ENCODE measurements at places on chromosomes 1 and 21.

GRCh38 chr1:39434797-39435395 is 56.5 kb upstream of the BMP8A start:
- DNase-seq, result no peak

DNA sequence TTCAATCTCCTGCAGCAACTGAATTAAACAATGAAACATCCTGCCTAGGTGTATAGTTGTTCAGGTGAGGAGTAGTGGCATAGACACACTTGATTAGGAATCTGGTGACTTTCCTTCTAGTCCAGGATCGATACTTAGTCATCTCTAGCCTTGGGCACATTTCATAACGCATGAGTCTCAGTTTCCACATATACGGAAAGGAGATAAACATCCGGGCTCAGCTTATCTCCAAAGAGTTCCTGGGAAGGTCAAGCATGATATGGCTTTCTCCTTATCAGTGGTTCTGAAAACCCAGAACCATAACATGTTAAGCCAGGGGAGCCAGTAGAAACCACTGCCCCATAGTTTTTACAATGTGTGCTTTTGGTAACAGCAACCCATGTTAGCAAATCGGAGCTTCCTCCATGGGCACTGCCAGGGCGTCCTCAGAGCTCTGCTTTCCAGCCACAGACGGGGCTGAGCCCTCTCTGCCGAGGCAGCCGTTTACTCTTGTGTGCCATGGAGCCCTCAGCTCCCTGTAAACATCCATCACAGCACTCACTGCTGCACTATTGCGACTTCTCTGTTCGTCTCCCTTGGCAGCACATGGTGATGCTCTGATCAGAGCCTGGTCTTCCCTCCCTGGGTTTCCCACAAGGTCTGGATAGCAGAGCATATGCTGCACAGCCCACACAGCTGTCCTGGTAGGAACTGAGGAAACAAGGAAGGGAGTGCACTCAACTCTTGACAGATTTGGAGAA is 34.6 kb downstream of the RUNX1 start:
- DNase-seq, result no peak

- no peak for DNase-seq
These were observed 142.0 kb downstream of the MAST2 start for GRCh38 chr1:45945426-45945825.

DNA sequence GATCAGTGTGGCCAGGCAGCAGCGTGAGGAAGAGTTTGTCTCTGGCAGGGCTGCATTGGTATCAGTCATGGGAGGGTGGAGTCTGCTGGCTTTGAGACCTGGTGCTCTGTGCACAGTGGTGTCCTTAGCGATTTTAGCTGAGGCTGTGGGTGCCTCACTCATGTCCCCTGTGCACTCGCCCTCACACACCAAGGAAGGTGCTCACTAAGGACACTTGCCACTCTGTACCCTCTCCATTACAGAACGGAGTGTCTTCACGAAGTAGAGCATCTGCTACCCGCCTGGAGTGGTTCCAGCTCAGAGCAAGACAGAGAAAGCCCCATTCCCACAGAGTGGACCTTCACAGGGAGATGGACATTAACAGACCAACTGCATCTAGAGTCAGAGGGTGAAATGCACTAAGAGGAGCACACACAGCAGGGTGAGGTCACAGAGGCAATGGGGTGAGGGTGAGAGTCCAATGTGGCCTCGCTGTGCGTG is 117.9 kb downstream of the MATN1 start:
- no peak for DNase-seq

GRCh38 chr1:58768971-58769808 is 14.7 kb downstream of the JUN start:
- DNase-seq, result peak; percentile 64

DNA sequence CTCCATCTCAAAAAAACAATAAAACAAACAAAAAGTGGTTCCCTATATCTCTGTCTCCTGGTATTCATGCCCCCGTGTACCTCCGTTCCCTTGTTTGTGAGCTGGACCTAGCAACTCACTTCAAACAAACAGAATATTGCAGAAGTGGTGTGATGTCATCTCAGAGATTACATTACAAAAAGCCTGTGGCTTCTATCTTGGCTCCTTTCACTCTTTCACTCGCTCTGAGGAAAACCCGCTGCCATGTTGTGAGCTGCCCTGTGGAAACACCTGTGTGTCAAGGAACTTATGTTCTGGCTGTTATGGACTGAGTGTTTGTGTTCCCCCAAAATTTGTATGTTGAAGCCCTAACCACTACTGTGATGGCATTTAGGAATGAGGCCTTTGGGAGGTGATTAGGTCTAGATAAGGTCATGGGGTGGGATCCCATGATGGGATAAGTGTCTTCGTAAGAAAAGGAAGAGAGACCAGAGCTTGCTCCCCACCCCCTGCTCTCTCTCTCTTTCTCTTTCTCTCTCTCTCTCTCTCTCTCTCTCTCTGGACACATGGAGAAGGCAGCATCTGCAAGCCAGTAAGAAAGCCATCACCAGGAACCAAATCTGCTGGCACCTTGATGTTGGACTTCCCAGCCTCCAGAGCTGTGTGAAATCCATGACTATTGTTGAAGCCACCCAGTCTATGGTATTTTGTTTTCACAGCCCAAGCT is 7.4 kb upstream of the HYI start:
- DNase-seq, result no peak

DNA sequence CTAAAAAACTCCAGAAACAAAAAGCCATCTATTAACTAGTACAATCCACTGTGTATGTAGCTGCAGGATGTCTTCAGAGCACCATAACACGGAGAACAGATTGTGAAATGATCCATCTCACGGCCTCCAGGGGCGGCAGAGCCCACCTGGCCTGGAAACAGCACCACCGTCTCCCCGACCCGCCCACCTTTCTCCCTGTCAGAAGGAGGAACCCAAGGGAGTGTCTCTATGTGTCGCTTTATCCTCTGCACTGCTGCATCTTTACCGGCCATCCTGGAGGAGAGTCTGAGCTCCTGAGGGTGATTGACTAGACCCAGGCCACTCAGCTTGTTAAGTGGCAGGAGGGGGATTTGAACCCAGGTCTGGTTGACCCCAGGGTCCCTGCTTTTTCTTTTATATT is 405.0 kb downstream of the MATN1 start:
- DNase-seq, result no peak

DNA sequence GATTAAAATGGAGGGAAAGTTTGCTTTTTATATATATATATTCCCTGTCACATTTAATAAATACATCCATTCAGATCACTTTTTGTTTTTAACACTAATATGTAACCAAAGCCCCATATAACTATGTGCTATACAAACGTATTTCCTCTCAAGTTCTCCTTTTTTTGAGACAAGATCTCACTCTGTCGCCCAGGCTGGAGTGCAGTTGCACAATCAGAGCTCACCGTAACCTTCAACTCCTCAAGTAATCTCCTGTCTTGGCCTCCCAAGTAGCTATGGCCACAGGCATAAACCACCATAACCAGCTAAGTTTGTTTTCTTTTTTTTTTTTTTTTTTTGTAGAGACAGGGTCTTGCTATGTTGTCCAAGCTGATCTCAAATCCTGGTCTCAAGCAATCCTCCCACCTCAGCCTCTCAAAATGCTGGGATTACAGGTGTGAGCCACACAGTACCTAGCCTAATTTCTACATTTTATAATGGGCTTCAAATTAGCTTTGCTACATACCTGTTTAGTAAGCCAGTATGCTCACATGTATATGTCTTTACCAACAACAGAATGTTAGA is 120.0 kb downstream of the TGFBR3 start:
- no peak for DNase-seq

DNA sequence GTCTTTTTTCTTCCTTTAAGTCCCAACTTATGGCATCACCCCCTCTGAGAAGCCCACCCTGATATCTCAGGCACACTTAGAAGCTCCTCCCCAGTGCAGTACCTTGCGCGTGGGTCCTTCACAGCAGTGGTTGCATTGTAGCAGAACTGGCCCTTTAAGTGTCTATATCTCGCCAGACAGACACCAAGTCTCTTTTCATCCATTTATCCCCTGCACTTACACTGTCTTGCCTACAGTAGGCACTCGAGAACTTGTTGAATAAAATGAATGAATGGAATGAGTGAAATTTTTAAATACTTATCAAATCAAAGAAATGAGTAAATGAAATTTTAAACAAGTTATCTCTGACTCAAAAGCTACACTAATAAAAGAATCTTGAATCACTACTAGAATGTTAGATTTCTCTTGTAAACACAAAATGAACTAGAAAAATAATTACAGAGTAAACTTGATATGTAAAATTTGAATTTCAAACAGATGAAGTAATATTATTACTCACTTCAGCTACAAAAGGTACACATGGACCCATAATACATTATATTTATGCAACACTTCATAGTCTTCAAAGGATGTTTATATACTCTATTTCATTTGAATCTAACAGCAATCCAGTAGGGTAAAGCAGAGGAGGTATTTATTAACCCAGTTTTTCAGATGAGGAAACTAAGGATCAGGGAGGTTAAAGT is 54.7 kb upstream of the MAN1A2 start:
- peak; percentile 71 for DNase-seq

GRCh38 chr1:22368125-22368524 is 83.5 kb upstream of the ZBTB40 start:
- DNase-seq, result no peak

- DNase-seq, result no peak
These were observed 38.2 kb downstream of the TRAPPC10 start for GRCh38 chr21:44050276-44050675.

- DNase-seq, result peak; percentile 98
These were observed at the start of gene TMCC2 for GRCh38 chr1:205227584-205228013. TSS of gene TMCC2 (plus strand) at chr1:205227946. CDS start at chr1:205228565, 619 bp downstream.

DNA sequence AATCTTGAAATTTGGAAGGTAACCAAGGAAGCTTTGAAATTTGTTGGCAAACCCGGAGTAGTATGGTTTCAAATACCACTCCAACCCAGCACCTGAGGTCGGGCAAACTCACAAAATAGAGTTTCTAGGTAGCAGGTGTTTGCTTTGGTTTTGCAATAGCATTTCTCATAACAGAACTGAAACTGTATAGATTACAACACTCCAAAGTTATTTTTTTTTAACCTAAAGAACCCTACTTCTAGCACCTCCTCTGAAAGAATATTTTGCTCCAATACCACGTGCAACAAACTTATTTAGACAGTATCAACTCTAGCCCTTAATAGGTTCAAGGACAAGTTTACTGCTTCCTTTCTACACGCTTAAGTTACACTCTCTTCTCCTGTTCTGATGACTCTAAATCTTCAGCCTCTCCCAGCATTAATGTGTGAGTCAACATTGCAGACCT is 178.5 kb upstream of the FMN2 start:
- no peak for DNase-seq

- DNase-seq, result no peak
These were observed 28.0 kb upstream of the SFPQ start for GRCh38 chr1:35220976-35221375.

- DNase-seq, result no peak
These were observed 249.2 kb upstream of the NFIA start for GRCh38 chr1:60833173-60833572.

GRCh38 chr1:180614730-180615129 is 17.1 kb upstream of the XPR1 start:
- no peak for DNase-seq

DNA sequence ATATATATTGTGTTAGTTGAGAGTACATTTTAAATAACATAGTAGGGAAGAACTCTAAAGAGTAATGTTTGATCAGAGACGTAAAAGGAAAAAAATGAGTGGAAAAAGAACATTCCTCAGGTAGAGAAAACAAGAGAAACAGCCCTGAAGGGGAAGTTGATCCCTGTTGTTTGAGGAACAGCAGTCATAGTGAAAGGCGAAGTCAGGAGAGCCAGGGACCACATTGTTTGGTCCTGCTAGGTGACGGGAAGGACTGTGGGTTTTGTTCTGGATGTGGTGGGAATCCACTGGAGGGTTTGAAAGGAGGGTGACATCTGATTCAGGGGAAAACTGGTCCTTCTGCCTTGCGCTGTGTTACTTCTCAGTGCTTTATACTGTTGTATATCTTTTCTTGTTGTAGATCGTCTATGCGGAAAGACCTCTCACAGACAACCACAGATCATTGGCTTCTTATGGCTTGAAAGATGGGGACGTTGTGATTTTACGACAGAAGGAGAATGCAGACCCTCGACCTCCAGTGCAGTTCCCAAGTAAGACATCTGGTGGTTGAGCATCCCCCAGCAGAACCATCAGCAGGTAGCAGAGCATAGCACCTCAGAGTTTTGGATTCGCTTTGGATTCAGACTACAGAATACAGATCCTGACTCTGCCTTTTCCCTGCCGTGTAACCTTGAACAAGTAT is 9.2 kb downstream of the DDI2 start:
- DNase-seq, result no peak

GRCh38 chr1:21294266-21294989 is 4.2 kb upstream of the ECE1 start:
- DNase-seq, result no peak

DNA sequence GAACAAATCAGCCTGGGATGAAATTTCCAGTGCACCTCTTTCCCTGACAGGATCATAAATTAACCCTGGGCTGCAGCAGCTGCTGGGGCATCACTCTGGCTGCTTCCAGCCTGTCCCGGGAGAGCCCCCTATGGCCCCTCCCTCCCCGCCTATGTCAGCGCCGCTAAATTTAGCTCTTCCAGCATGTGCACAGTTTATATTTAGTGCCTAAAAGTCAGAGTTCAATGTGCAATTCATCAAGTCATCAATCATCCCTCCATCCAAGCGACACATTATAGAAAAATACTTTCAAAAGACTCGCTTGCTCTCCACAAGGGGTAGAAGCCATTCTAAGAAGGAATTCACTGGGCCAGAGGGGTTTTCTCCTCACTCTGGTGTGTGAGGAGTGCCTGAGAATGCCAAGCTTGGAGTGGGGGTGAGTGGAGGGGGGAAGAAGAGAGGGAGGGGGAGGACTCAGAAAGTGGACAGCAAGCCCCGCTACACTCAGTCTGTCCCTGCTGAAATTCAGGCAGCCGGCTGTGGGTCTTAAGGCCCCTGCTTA is 37.4 kb downstream of the XCL1 start:
- no peak for DNase-seq

DNA sequence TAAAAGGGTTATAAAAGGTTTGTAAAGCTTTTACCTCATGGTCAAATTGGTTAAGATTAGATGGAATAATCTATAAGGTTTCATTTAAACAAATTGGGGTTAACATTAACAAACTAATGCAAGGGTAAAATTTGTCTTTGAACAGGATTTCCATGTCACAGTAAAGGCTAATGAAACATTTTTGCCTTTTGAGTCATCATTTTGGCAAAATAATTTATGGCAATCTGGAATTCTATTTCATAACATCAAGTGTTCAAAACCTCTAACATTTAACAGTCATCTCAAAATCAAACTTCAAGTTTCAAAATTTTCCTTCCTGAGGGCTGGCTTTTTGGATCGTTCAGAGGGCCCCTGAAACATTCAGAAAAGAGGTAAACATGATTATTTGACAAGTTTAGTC is 6.6 kb upstream of the CD46 start:
- DNase-seq, result peak; percentile 9

- no peak for DNase-seq
These were observed 106.7 kb downstream of the RNF220 start for GRCh38 chr1:44511769-44512168.

DNA sequence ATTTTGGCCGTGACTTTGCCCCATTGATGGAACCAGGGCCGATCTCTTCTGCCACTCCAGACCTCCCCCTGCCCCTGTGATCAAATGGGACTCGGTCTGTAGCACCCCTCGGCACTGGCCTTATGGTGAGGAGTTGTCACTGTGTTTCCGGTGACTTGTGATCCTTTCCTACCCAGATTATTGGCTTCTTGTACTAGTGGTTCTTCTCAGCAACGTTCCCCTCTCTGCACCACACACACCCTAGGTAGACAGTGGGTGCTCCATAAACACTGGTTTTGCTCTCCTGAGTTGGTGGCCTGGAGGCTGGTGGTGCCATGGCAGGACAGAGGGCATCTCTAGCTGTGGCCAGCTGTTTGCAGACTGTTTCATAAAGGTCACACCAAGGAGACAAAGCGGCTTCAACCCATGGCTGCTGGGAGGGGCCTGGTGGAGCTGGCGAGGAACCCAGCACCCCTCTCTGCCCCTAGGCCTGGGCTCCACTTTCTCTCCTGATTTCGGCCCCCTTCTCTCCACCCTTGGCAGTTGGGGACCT is 50.7 kb downstream of the DHRS3 start:
- DNase-seq, result no peak

Data from AG08396 (cell line).